Activated CD4-positive, CD25-positive, alpha-beta regulatory T cell treated with anti-CD3 and anti-CD28 coated beads, Interleukin-2, amount 50 U/mL, for 24 hours (primary cell): ENCODE measurements at places on chromosomes 6 and 20.

- no peak for ATAC-seq
These were observed 637.1 kb upstream of the CITED2 start for GRCh38 chr6:140011537-140011936.

DNA sequence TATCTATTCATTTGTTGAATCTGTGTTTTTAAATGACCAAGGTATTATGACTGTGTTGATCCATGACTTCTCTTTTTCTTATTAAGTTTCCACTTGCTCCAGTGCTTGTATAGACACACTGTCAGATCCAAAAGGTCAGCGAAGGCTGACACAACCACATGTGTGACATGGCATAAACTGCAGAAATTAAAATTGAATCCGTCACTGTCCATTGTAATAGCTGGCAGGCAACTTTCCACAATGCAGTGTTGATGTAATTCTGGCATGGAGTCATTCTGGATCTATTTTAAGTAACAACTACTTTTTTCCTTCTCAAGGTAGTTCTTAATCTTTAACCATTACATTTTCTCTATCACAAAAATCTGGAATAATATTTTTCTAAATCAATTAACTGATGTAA lies 145.3 kb downstream of the AIG1 start:
- no peak for ATAC-seq

DNA sequence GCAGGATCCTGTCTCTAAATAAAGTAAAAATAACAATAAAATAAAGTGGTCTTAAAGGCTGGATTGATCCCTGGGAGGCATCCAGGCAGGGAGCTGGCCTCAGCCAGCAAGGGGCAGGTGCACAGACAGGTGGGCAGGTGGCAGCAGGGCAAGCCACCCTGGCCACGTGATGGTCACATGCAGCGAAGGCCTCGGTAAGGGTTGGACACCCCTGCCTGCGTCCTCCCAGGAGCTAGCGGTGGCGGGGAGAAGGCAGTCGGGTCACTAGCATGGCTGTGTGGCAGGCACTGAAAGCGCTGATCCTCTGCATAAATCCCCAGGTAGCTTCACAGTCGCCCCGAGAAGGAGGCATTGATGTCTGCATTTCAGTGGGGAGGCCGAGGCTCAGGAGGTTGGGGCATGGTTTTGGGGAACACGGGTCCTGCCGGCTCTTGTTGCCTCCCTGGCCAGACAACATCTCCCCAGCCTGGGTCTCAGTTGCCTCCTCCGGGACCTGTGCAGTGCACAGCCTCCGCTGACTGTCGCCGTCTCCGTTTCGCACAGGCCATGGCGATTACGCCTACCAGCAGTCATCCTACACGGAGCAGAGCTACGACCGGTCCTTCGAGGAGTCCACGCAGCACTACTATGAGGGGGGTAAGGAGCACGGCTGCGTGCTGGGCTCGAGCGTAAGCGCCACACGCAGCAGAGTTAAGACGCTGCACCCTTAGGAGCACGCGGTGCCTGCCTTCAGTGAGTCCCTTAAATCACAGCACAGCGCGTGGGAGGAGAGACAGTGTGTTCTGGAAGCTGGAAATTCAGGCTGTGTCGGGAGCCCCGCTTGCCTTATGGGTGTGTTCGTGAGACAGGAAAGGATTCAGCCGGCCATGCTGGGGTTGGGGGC lies 17.7 kb upstream of the MTG2 start:
- no peak for ATAC-seq

GRCh38 chr6:42777126-42777822 lies 4.6 kb upstream of the BICRAL start:
- ATAC-seq = no peak

DNA sequence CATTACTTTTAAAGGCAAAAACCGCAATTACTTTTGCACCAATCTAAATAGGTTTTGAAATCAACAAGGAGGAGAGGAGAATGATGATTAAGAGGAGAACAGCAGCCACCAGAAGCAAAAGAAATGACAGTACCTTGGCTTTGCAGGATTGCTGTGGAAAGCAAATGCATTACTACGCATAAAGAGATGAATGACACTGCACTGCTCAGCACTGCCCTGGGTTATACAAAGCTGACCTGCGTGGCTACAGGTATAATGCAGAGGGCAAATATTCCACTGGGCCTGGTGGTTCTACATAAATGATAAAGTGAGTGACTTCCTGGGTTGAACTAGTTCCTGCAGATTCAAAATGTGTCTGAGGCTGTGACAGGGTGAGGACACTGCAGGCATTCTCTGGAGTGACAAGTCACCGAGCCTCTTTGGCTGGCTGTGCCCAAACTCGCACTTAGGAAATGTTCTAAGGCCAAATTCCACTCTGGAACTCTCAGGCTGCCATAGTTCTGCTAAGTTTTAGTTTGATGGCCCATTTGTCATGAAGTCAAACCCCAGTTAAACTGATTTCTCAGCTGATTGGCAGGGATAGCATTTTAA lies 78.6 kb downstream of the INSM1 start:
- no peak for ATAC-seq

DNA sequence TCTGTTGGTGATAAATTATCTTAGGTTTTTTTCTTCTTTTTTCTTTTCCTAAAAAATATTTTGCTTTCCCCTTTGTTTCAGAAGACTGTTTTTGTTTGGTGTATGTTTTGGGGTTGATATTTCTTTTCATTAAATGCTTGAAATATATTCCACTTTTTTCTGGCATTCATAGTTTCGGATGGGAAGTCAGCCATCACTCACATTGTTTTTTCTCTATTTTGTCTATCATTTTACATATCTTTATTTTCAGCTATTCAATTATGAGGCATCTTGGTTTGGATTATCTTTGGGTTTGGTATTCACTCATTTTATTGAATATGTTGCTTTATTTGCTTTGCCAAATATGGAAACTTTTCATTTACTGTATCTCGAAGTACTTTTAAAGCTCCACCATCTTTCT lies 600.5 kb upstream of the EYS start:
- ATAC-seq = no peak

DNA sequence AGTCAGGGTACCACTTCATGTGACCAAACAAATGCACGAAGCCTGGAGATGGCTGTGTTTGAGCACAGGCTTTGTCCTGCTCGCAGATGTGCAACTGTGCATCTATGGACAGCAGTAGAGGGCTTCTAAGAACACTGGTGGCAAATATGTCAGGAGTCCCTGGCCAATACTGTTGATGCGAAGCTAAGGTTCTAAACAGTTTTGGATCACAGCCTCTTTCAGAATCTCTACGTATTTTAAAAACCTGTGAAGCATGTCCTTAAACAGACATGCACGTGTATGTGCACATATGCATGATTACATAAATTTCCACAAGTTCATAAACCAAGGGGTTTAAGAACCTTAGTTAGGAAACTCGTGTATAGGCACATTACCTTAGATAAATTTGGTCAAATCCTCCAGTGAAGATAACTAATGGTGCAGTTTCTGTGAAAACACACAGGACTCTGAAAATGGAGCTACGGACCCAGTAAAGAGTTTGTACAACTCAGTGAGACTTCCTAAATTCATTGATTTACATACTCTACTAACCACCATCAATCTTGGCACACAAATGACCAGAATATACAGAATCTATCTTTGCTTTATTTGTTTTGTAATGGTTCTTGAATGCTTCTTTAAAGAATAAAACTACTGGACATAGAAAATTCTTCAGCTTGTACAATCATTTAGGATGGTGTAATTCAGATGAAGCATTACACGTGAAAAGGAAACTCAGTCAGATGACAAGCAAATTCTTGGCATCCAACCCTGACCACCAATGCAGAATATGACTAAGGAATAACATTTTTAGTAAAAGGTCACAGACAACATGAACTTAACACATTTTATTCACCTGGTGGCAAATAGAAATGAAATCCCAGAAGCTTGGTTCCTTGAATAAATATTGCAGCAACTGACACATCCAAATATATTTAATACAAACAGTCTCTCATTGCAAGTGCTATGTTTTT lies 27.4 kb downstream of the KCNQ5 start:
- peak; percentile 64 for ATAC-seq

DNA sequence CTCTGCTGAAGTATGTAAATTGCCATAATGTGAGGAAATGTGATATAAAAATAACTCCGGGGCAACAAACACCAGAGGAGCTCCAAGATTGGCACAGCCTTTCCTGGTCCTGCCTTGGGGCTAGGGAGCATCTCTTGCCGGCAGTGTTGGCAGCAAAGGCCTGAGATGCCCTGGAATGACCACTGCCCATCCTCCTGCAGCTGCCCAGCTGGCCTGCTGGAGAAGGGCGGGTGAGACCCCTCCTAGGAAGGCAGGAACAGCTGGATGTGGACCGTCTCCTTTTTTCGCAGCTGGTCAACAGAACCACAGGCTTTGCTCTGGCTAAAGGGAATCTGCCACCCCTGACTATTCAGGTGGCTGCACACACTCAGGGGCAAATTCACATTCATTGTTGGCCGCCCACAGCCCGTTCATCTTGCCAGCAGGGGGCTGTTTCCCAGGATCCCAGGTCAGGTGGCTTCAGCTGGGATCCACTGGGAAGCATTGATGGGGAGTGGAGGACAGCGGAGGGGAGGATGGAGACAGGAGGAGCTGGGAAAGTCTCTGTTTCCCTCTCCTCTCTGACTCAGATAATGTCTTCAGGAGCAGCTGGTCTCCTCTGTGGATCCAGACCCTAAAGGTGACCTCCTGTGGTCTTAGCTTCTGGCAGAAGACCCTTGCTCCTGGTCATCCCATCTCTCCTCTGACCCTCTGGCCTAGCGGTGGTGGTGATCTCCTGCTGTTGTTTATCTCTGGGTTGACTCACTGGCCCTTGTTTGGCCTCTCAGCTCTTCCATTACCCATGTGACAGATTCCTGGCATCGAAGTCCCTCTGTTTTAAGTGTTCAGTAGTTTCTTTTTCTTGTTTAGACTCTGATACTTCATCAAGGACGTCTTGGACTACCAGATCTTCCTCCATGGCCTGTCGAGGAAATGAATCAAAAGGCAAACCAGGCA lies 336.7 kb downstream of the DHX35 start:
- no peak for ATAC-seq

- ATAC-seq = no peak
These were observed 26.9 kb downstream of the GPRC6A start for GRCh38 chr6:116801971-116802370.

DNA sequence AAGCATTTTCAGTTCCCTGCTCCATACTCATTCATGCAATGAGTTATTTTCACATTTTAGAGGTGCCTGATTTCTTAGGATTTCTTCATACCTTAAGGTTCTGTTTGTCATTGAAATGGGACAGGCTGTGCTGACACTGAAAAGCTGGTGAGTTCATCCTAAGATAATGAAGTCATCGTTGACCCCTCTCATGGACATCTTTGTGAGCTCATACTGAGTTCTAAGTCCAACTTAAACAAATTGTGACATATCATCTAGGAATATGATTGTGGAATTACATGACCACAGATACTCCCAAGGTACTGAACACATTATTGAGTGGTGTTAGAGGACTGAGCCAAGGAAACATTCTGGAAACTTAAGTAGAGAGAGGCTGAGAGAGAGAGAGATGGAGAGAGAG lies 224.8 kb upstream of the JAG1 start:
- no peak for ATAC-seq

DNA sequence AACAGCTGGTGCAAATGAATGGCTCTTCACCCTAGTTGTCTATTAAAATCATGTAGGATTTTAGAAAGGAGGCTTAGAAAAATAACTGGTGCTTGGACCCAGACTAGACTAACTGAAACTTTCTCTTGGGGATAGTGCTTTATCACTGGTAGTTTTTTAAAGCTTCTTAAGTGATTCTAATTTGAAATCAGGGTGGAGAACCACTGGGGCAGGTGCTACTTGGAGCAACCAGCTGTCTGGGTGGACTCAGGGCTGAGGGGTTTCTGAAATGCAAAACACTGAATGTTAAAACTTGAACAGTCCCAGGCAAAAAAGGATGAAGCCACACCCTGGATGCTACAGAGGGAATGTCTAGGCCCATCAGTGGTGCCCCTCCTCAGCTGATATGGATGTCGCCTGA lies 81.2 kb downstream of the PXDC1 start:
- no peak for ATAC-seq

GRCh38 chr6:13139119-13139518 lies 189.2 kb downstream of the TBC1D7 start:
- ATAC-seq = no peak

DNA sequence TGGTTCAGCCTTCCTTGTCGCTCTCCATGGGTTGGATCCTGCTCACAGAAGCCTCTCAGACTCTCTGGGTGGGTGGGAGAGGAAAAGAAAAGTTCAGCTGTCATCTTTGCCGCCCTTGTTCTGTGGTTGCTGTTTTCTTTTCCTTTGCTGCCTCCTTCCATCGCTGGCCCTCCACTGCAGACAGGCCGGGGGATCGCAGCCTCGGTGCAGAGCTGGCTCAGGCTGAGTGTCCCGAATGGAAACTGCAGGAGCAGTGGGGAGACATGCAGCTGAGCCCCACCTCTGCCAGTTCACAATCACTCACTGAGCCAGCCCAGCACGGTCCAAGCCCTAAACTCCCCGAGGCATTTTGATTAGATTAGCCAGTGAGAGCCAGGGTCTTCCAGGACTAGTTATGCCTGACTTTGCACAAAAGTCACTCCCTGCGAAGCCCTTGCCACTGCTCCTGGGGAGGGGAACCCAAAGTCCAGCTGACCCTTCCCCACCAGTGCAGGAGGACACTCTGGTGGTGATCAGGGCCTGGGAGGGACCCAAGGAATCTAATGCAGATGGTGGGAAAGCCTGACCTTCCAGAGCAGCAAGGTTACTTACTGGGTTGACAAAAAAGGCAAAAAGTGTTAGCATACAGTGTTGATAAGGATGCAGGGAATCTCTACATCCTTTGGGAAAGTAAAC lies 14.0 kb downstream of the NRN1 start:
- ATAC-seq = no peak

GRCh38 chr20:54047720-54048119 lies 22.7 kb downstream of the BCAS1 start:
- ATAC-seq = no peak

GRCh38 chr6:148044921-148045320 lies 297.7 kb upstream of the SASH1 start:
- no peak for ATAC-seq

GRCh38 chr20:6178537-6178936 lies 55.7 kb upstream of the FERMT1 start:
- ATAC-seq = no peak

DNA sequence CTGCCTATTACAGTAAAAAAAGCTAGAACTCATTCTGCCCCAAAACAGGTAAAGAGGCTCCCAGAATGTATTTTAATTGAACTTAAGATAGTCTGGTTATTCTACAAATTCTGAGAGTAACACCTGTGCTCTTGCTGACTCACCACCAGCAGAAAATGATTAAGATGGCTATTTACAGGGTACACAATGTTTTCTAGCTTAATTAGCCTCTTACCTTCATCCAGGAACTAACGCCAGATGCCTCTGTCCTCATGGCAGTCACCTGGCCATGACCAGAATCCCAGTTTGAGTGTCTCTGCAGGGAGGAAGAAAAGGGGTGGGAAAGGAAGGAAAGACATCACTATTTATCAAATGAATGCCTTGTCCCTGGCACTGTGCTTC lies 31.3 kb upstream of the PPP1R3G start:
- no peak for ATAC-seq

GRCh38 chr6:10723567-10723881 lies 654 bp downstream of the TMEM14C start:
- ATAC-seq = no peak

GRCh38 chr20:50595988-50596693 lies 86.0 kb downstream of the PTPN1 start:
- ATAC-seq = no peak
